ENCODE measurements at places on chromosomes 3 and 15.

DNA sequence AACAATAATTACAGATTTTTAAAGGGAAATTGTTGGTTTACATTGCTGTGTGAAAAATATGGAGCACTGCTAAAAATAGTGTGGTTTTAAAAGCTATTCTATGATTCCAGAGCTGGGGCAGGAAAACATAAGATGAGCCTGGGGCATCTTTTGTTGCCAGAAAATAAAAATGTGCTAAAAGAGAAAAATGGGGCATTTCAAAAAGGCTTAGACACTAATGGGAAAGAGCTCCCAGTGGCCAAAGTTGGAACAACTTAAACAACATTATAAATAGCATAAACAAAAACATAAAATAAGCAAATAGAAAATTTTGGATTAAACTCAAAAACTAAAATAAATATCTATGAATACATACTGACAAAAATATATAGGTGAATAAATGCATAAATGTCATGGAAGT is 478.9 kb downstream of the NLGN1 start:
- DNase-seq = no peak

DNA sequence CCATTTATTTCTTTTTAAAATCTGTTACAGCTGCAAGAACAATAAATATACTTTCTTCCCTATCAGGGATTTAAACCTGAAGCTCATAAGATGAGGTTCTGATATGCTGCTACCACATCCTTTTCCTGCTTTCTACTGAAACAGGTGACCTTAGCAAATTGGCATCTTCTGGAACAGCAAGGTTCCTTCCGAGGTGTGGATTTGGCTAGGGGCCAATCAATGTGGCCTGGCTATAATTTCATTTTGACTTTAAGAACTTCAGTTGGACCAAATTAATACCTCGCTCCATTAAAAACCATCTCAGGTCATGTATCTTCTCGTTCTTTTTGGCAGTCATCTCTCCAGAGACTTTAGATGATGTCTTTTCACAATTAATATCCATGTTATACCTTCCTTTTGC is 53.4 kb upstream of the C3orf80 start:
- DNase-seq = no peak

DNA sequence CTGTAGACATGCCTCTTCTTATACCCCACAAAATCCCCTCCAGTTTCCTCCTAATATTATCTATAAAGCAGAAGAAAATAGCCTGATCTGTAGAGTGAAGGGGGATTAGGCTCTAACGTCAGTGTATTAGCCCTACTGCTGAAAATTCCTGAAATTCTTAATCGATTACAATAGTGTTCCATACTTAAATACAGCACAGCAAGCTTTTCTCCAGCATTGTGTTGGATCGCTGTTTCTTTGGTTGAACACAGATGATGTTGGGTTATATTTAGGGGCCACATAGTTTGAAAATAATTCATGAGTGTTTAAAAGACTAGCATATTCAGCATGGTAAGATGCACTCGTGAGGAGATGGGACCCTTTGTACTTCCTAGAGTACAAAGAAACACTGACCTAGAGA is 52.5 kb downstream of the PIAS1 start:
- DNase-seq = no peak

GRCh38 chr15:33612721-33613304 is 302.0 kb downstream of the RYR3 start:
- no peak for DNase-seq

DNA sequence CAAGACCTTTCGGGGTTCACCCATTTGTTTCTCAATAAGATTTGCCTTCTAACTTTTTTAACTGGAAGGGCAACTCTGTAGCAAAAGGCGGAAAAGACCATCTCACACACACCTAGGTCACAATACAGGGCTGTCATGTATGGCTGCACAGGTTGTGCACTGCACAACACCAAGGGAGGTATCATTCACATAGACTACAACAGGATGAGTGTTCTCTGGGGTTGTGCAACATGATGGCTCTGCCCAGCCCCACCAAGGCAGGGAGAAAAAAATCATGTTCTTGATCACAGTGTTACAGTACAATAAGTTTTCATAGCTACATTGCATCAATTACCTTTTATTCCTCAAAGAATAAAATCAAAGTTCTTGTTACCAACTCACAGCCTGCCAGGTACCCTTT is 52.8 kb downstream of the ANXA2 start:
- DNase-seq = no peak

DNA sequence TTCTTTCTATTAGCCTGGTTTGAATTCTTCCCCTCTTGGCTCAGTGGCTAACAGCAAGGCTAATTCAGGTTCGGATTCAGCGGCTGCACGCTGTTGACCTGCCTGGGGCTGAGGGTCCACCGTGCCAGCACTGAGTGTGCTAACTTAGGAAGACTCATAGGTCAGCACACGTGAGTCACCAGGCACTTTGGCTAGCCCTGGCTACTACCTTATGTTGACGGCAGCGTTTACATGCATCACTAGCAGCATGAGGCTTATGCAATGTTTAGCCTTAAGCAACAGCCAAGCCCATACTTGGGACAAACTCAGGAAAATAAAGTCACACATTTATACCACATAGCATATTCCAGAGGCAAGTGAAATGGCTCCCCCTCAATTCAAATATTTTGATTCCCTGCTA is 137.7 kb downstream of the RAB11A start:
- no peak for DNase-seq

GRCh38 chr3:171354049-171354705 is 106.0 kb downstream of the TNIK start:
- DNase-seq = no peak

GRCh38 chr3:66380200-66380932 is 120.5 kb downstream of the LRIG1 start:
- DNase-seq = no peak

DNA sequence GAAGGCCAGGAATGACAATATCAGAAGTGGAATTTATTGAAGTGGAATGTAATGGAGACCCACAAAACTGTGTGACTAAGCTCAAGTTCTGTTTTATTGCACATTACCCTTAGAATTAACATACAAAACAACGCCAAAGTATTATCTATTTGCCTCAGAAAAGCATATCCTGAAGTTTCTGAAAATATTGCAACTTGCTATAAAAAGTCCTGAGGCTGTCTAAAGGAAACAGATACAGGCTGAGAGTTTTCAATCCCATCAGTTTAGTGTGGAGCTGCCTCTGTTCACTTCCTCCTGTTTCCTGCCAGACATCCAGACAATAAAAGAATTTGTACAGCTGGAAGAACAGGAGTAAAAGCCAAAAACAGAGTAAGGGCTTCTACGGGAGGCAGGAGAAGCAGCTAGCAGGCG is 108.8 kb downstream of the FBN1 start:
- no peak for DNase-seq

DNA sequence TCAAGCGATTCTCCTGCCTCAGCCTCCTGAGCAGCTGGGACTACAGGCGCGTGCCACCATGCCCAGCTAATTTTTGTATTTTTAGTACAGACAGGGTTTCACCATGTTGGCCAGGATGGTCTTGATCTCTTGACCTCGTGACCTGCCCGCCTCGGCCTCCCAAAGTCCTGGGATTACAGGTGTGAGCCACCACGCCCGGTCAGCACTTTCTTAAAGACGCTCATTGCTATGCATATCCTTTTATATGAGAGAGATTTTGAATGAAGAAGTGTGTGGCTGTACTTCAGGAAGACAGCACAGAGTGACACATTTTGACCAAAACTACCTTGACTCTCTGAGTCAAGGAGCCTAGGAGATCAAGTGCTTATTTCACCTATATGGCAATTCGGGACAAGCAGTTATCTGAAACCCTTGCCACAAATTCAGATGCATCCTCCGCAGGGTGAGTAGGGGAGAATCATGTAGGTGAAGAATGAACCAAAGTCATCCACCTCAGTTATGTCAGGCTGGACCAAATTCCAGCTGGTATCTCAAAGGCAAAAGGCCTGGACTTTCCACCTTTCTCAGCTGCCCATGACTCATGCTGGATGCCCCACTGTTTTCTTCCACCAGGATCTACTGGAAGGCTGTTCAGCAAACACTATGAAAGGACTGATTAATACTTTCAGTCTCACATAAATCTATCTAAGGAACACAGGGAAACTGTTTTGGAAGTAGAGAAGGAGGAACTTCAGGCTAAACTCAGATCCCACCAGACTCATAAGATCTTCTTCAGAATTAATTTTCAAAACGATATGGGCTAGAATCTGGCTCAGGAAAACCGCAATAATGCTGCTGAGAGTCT is 31.9 kb downstream of the SUSD5 start:
- DNase-seq = no peak

- DNase-seq = no peak
These were observed 347.7 kb upstream of the SATB1 start for GRCh38 chr3:18772699-18773305.

- no peak for DNase-seq
These were observed 9.8 kb upstream of the TXNRD3 start for GRCh38 chr3:126664591-126665214.

GRCh38 chr3:126371096-126371705 is 14.0 kb upstream of the KLF15 start:
- no peak for DNase-seq

GRCh38 chr15:39125904-39126303 is 455.0 kb upstream of the THBS1 start:
- peak; percentile 42 for DNase-seq

- no peak for DNase-seq
These were observed 458.2 kb upstream of the MDFIC2 start for GRCh38 chr3:70770650-70771049.

DNA sequence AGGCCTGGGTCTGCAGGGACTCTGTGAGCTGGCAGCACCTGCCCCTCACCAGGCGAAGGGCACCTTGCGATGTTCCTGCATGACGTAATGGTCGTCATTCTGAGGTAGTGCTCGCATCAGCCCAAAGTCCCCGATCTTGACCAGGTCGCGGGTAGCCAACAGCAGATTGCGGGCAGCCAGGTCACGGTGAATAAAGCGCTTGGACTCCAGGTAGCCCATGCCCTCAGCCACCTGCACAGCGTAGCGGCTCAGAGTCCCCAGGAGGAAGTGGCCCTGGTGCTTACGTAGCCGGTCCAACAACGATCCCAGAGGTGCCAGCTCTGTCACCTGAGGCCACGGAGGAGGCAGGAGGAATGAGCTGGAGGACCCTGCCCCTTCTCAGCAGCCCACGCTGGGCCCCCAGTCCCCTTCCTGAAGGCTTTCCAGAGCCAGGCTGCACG is 26.3 kb downstream of the TNK2 start:
- no peak for DNase-seq

DNA sequence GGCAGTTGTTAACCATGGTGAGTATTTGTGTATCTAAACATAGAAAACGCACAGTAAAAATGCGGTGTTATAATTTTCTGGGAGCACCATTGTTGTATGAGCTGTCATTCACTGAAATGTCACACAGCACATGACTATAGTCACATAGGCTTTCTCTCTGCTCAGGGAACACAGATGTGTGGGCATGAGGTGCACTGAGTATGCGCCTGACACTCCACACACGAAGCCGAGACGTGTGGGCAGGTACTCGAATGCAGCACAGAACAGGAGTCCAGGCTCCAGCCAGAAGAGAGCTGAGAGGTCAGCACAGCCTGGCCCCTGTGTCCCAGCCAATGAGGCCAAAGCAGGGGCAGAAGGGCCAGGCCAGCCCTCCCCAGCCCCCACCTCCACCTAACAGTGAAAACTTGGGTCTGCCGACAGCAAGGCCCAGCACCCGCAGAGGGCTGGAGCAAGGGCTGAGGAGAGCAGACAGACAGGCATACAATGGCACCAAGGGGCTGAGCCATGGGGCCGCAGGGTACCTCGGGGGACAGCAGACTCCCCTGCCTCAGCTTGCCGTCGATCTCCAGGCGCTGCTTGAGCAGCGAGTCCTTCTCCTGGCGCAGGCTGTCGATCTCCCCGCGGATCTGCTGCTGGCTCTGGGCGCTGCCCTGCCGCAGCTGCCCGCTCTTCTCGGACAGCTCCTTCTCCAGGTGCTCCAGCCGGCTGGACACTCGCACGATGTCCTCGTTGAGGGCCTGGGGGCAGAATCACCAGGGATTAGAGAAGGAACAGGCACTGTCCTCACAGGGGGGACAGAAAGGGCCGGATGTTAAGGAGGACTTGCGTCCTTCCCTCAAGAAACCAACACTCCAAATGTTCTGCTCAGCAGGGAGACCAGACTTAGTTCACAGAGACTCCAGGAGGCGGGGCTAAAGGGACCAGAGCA is 24.0 kb downstream of the KIF7 start:
- DNase-seq = no peak

DNA sequence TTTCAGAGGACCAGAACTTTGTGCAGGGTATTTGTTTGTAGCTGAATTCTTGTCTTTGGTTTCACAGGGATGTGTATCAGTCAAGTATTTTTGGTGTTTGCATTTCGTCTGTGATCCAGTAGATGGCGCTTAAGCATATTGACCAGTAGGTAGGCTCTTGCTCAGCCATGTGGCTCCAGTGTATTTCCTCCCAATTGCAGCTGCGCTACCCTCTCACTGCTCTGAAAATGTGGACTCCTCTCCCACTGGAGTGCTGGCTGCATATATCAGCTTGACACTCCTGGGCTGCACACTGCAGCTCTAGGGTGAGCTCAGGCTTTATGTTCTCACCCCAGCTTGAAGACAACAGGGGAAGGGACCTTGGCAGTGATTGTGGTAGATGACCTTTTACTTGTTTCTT is 1264.3 kb upstream of the ALCAM start:
- no peak for DNase-seq

- DNase-seq = no peak
These were observed 23.2 kb upstream of the ACTC1 start for GRCh38 chr15:34818526-34818925.

DNA sequence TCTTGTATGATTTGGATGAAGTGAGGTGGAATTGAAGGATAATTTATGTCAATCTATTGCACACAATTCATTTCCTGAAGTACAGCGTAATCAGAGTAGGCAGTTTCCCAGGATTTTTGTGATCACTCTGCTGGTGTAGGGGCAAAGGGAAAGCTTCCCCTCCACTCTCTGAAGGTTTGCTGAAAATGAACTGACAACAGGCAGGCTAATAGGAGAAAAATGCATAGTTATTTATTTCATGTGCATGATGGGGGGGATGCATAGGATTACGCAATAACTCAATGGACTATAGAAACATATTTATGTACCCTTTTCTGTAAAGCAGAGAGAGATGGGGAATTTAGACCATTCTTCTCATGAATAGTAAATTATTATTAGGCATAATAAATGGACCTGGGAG is 872.9 kb downstream of the NAALADL2 start:
- DNase-seq = no peak

GRCh38 chr15:90596943-90597342 is 67.2 kb downstream of the CRTC3 start:
- no peak for DNase-seq

- no peak for DNase-seq
These were observed 60.3 kb downstream of the CMSS1 start for GRCh38 chr3:99878005-99878404.

DNA sequence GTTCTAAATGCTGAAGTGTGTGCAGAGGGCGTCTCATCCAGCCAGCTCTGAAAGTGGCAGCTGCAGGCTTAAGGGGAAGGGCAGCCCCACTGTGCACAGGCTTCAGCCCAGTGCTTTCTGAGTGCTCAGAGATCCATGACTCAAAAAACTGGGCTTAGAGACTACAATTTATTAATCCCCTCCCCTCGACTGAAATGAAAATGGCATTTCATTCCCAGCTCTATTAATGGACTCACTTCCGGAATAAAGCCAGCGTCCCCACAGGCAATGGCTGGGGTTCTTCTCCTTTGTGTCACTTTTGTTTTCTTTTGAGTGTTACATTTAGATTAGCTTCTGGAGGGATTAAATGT is 55.5 kb upstream of the PLXNA1 start:
- DNase-seq = no peak
